Activated naive CD4-positive, alpha-beta T cell treated with anti-CD3 and anti-CD28 coated beads, Interleukin-2, amount 10 ng/mL, durations not matched to agents 7 days and 5 days (primary cell): ENCODE measurements at places on chromosomes 7 and 10.

DNA sequence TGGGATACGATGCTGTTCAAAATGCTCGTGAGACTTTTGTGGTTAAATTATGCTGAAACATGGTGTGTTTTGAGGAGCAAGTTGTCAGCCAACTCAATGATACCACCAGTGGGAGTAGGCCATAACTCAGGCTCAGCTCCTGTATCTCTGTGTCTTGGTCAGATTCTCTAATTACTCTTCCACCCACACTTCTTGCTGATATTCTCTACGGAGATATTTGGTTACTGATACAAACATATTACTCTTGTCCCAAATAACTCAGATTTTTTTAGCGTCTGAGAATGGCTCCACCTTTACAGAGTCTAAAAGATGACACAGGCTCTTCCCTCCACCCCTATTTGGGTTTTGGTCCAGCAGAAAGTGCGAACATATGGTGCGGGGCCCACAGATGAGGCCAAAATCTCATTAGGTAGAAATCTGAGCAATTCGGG is 168.9 kb downstream of the PKD1L1 start:
- DNase-seq = no peak

DNA sequence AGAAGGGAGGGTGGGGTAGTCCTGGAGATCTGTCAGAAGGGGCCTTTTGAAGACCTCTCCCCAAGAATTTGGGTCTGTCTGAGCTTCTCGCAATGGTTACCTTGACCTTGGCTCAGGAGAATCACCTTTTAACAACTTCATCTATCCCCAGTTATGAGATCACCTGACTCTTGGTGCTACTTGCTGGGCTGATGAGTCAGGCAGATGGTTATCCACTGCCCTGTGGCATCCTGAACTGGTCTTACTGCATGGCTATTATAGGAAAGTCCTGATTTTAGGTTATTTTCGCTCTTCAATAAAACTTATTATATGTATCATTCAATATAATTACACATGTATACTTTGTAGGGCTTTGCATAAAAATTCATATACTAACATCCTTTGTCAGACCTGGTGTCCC is 274.7 kb downstream of the GFRA1 start:
- DNase-seq = no peak

- no peak for DNase-seq
Observed at GRCh38 chr7:158676171-158676840, 28.3 kb downstream of the NCAPG2 start.

- DNase-seq = no peak
Observed at GRCh38 chr7:73840715-73841379, 1.5 kb downstream of the METTL27 start.

DNA sequence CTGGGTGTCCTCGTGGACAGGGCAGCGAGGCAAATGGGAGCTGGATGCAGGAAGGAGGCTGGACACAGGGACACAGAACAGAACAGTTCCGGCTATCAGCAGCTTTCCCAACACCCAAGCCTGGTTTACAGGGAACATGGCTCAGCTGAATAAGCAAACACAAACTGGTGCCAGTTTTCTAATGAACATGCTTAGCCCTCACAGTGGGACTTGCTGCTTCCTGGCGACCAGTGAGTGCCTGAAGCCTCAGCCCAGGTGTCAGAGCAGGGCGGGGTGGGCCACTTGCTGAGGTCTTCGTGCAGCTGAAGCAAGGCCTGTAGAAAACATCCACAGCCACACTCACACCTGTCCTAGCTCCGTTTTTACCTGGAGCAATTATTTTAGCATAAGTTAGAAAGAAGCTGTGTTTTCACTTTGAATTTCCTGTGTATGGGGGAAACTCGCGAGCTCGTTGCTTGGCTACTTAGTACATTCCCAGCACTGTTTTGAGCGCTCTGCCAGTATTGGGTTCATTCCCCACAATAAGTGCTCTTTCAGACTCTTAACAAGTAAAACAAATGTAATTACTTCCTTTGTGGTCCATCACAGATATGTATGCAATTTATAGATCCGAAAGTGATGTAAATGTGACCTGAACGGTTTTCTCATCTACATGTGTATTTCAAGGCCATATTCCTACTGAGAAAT is 261.2 kb upstream of the SHH start:
- DNase-seq = no peak

DNA sequence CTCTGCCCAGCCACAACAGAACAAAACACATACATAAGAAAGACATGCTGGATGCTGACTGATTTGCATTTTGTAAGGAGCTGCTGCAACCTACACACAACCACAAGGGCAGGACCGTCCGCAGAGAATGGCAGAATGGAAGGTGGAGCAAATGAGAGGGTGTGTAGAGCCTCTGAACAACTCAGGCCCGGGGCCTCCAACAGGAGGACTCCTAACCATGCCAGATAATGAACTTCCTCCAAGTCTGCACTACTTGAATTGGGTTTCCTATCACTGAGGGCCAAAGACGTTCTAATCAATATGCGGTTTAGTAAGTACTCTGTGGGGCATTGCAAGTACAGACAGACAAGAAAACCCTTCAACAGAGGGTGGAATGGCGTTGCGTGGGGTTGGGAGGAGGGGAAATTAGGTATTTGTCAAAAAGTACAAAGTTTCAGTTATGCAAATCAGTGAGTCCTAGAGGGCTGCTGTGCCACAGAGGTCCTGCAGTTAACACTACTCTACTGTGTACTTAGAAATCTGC is 14.6 kb downstream of the VOPP1 start:
- DNase-seq = no peak

DNA sequence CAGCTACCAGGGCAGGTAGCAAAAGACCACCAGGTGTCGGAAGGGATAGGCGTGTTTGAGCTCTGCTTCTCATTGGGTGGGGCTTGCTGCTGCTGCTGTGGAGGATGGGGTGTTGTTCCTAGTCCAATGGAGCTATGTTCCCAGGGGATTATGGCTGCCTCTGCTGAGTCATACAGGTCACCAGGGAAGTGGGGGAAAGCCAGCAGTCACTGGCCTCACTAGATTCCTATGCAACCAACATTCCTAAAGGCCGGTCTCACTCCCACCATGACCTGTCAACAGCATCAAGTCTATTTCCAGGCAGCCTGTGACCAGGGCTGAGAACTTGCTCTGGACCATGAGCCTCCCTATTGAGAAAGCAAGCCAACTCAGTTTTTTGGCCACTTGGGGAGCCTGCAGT is 1160.8 kb downstream of the REEP3 start:
- no peak for DNase-seq

GRCh38 chr10:43691485-43691884 is 42.8 kb upstream of the ZNF32 start:
- DNase-seq = no peak

GRCh38 chr10:69279110-69279509 is 814 bp downstream of the HK1 start:
- no peak for DNase-seq

DNA sequence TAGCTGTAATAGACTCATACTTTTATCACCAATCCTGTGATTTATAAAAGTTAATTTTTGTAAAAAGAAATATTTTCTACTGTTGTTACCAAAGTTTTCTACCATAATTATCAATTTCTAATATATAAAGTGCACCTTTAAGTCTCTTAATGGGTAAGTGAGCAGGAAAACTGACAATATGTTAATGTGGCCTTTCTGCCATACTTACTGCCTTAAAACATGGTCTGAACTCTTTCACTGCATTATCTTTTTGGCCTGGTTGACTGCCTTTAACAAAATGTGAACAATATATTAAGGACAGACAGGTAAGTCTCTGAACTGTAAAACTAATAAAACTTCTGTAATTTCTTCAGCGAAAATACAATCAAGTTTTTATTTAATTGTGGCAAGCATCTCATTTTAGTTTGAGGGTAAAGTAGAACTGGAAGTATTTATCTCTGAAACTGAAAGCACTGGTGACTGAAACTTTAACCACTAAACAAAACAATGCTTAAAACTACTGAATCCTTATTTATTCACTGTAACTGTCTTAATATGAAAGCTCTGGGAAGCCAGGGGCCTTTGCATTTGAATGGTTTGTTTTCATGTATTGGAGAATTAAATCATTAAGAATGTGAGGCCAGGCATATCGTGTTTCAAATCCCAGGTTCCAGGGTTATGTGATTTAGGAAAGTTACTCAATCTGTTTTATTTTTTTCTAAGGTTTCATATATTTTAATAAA is 948.8 kb upstream of the POT1 start:
- DNase-seq = no peak

- DNase-seq = no peak
Observed at GRCh38 chr10:79246606-79247275, 100.5 kb upstream of the PPIF start.

GRCh38 chr7:49643736-49644135 is 129.7 kb upstream of the VWC2 start:
- DNase-seq = no peak

GRCh38 chr10:132616170-132616995 is 78.8 kb downstream of the INPP5A start:
- peak; percentile 60 for DNase-seq

- no peak for DNase-seq
Observed at GRCh38 chr7:137476937-137477336, 133.4 kb upstream of the PTN start.

DNA sequence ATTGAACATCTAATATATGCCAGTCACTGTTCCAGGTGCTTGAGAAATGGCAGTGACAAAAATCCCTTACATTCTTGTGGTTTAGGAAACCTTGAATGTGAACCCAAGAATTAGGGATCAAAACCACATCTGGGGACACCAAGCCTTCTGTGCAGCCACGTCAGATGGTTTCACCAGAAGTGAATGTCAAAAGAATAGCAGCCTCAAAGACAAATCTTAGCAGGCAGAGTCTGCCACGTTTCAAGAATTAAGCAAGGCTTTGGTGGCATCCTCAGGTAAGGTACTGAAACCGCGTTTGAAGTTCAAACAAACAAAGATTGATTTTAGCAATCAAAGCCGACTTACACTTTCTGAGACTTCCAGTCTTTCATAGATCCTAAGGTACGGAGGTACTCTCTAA is 225.5 kb upstream of the GNAI1 start:
- peak; percentile 42 for DNase-seq

- DNase-seq = no peak
Observed at GRCh38 chr7:43437001-43437400, 145.9 kb upstream of the STK17A start.

- no peak for DNase-seq
Observed at GRCh38 chr10:29358010-29358616, 69.2 kb downstream of the LYZL1 start.

DNA sequence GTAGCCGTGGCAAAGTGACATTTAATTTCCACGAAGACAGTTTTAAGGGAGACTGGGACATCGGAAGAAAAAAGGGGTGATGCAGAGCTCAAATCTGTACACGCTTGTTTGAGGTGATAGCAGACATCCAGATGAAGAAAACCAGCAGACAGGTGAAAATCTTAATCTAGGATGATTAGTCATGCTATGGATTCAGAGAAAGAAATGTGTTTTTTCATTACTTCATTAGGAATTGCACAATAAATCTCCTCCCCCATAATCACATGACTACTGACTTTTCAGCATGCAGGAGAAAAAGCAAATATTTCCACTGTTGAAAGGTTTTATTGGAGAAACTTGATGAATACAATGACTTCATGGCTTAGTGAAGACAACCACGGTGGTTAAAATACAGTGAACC is 2.5 kb downstream of the NUDT5 start:
- no peak for DNase-seq

GRCh38 chr10:102773986-102774385 is 30.2 kb downstream of the WBP1L start:
- DNase-seq = peak; percentile 44

DNA sequence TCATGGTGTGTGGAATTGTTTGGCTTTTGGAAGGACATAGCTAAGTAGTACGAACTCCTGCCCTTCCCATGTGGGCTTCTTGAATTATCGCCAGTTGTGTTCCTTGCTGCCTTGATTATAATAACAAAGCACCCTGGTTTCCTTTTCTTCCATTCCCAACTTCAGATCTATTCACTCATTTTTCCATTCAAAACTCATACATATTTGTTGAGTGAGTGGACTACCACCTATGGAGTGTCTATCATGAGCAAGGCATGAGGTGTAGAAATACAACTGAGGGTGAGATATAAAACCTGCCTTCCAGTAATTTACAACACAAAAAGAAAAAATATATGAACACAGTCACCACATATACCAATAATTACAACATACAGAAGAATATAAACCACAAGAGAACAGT is 4.9 kb upstream of the COL17A1 start:
- DNase-seq = no peak

GRCh38 chr7:98562871-98563495 is 54.1 kb upstream of the NPTX2 start:
- no peak for DNase-seq

- no peak for DNase-seq
Observed at GRCh38 chr10:113585949-113586348, 33.1 kb downstream of the HABP2 start.

DNA sequence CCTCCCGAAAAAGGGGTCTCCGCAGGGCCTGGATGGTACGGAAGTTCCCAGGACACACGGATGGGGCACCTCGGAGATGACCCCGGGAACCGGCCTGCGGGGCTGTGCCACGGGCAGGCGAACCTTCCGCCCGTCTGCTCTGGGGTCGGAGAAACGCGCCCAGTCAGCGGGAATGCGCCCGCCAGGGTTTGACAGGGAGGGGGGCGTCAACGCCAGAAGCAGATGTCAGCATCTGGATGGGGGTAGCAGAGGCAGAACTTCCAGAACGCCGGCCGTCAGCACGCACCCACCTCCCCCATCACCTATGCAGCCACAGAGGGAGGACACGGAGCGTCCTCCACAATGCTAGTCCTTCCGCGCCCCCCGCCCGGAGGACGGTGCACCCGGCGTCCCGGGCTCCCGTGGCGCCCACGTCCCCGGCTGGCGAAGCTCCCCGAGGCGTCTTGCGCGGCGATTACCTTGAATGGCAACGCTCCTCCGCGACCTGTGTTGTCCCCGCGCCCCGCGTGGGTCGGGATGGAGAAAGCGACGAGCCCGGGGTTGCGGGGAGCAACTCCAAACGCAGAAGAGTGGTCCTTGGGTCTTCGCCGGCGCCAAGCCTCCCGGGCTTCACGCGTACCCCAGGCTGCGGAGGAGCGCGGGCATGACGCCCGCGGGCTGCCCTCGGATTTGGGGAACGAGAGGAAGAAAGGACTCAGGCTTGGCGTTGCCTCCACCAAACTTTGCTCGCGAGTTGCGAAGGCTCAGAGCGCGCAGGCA is 561 bp downstream of the FGFR2 start:
- DNase-seq = no peak

DNA sequence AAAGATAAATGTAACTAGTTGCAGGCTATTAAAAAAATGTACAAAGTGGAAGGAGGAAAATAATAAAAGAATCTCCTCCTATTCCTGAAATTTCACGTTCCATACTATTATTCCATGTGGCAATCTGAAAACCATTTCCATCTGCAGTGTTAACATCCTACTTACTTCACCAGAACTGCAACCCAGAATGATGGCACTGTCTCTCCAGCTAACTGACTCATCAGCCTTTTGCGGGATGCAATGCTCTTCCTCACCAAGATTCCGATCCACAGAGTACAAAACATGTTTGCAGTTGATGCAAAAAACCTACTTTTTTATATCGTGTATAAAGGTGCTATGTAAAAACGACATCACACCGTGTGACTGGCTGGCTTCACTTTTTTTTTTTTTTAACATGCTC is 50.8 kb downstream of the ESYT2 start:
- DNase-seq = no peak
